ENCODE measurements at places on chromosomes 16 and 17. TPM values are rescaled to one million over a fixed set of nuclear protein-coding genes. Genes with fewer than 3 reads are reported as not detected.
A peak's percentile ranks its signal among the peaks of the same experiment; 100 is the strongest.

Gene JPH3
- total RNA-seq = 0.12 TPM

Gene EME1
- total RNA-seq = 1.8 TPM

Gene ADCY9
- total RNA-seq = 43.2 TPM

Gene ALOX15B
- total RNA-seq = 53.5 TPM

Gene FOXC2
- total RNA-seq = 1.6 TPM

Gene APPBP2
- 49.4 TPM for total RNA-seq

Gene STX8
- 57.8 TPM for total RNA-seq

Gene ASGR2
- total RNA-seq = 1.3 TPM

Gene BCAR1
- 65.1 TPM for total RNA-seq

Gene INO80E
- total RNA-seq = 58.4 TPM

Gene ELMO3
- 14.9 TPM for total RNA-seq

Gene GAST
- not detected for total RNA-seq

- no peak for DNase-seq
Measured at GRCh38 chr17:14044702-14045101, 24.6 kb upstream of the COX10 start.

- DNase-seq = peak; percentile 46
Measured at GRCh38 chr16:75252946-75253911, 1.8 kb upstream of the BCAR1 start.

GRCh38 chr16:24771779-24772157 lies 42.3 kb downstream of the TNRC6A start:
- DNase-seq = no peak

DNA sequence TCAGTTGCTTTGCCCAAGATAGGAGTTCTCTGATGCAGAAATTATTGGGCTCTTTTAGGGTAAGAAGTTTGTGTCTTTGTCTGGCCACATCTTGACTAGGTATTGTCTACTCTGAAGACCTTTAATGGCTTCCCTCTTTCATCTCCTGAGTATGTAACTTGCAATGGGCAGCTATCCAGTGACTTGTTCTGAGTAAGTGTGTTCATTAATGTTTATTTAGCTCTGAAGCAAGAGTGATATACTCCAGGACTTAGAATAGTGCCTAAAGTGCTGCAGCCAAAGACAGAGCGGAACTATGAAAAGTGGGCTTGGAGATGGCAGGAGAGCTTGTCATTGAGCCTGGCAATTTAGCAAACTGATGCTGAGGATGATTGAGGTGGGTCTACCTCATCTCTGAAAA lies 8.8 kb upstream of the TANGO6 start:
- no peak for DNase-seq

- no peak for DNase-seq
Measured at GRCh38 chr16:11080999-11081630, 136.8 kb downstream of the CLEC16A start.

DNA sequence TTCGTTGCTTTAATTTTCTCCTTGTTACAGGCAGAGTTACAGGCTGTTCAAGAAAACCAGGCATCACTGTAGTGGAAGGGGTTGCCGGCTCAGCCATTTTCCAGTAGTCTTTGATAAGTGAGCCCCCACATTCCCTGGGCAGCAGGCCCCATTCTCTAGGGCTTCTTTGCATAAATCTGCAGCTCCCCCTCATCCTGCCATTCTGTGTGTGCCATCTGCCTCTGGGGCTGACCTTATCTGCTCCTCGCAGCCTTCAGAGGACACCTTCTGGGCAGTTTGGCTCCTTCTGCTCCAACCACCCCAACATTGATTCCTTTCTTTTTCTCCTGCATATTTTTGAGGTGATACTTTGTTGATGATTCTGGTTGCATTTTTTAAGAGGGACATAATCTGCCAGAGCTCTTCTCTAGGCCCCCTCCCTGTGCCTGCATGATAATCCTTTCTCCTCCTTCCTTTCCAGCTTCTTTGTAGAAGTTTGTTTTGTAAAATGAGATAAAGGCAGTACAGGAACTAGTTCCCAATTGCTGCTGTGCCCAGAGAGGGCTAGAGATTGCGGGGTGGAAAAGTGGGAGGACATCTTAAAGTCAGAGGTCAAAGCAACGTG lies 17.1 kb downstream of the RND2 start:
- DNase-seq = no peak

GRCh38 chr17:74712301-74712700 lies 422 bp downstream of the CD300LF start:
- no peak for DNase-seq

DNA sequence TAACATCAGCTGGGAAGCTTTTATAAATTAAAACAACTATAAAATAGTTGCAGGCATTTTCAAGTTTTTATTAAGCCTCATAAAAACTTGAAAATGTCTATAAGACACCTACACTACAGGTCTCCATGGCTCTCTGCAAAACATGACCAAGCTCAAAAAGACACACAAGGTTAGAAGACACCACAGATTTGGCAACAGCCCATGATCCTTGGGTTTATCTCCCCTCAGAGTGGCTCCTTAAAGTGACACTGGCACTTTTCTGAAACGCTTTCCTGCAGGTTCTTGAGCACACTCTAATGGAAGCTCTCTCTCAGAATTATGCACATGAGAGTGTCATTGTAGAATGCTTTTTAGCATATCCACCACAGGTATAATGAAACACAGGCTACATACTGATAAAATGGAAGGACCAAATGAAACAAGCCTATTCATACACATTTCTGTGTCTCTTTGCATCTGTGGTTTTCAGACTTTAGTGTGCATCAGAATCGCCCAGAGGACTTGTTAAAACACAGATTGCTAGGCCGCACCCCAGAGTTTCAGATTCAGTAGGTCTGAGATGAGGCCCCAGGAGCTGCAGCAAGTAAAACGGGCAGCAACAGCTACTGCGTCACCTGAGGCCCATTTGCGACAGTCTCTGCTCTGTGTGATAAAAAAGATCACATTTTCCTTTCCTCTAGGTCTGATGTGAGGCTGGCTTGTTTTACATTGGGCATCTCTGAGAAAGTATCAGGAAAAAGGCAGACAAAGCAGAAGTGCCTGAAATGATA lies 75.0 kb upstream of the WSB1 start:
- no peak for DNase-seq

GRCh38 chr17:72514891-72515290 lies 394.1 kb downstream of the SOX9 start:
- DNase-seq = no peak

GRCh38 chr17:72687886-72688285 lies 404.6 kb downstream of the SLC39A11 start:
- no peak for DNase-seq

DNA sequence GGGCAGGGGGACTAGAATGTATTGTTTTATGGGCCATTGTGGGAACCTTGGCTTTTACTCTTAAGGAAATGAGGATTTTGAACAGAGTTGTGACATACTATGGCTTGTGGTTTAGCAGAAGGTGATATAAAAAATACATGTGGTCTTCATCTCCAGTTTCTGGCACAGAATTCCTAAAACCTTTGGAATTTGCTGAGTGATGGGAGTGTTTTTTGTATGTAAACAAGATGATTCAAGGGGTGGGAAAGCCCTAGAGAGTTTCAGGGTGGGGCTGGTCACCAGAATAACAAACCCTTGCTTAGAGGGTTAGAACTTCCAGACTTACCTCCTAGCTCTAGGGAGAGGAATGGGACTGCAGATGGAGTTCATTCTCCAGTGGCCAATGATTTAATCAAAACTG lies 316.1 kb downstream of the PHKB start:
- DNase-seq = no peak

DNA sequence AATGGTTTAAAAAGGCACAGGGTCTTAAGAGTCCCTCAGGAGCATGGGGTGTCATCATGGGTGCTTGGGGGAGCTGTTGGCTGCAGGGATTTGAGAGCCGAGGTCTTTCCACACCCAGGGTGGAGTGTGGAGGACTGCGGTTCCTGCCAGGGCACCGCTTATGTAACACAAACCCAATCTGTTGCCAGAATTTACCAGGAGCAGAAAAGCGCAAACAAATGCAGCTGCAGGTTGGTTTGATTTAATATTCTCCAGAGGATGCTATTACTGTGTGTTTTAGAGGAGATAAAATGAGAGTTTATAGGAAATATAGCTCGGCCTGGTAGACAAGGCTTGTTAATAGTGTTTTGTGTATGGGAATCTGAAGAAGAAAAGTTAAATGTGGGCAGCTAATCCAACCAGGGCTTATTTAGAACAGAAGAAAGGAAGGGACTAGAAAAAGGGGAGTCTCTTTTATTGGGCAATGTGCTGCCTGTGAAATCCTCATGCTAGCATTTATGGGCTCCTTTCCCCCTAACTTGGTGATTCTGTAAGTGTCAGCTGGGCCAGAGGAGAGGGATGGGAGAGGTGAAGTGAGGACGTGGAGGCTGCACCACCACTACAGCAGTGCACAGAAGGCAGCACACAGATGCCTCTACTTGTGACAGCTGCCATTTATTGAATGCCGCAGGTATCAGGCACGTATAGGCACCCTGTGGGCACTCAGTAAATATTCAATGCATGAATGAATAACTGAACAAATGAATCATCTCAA lies 174.7 kb downstream of the KATNIP start:
- DNase-seq = no peak

DNA sequence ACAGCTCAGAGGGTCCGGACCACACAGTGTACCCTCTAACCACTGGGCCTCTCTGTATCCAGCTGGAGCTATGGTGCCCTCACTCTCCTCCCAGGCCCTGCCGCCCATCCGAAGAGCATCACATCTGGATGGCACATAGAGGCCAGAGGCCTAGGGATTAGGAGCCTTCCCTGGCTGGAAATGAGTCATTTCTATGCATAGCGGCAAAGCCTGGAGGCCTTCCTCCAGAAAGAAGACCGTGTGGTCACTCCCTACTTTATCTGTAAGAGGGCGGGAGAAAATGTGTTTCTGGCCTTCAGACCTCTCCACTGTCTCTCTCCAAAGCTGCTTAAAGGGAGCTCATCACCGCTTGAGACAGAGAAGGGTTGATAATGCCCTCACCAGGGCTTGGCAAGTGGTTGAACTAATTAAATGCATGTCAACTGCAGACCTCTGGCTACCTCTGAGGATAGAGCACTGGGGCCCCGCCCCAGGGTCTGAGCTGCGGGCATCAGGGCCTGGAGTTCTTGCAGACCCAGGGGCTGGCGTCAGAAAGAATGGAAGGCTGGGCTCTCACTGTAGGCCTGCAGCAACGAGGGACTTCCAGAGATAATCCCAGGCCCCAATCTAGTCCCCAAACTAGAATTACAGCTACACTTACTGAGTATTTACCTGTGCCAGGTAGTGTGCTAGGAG lies 122.2 kb downstream of the IRX5 start:
- no peak for DNase-seq

DNA sequence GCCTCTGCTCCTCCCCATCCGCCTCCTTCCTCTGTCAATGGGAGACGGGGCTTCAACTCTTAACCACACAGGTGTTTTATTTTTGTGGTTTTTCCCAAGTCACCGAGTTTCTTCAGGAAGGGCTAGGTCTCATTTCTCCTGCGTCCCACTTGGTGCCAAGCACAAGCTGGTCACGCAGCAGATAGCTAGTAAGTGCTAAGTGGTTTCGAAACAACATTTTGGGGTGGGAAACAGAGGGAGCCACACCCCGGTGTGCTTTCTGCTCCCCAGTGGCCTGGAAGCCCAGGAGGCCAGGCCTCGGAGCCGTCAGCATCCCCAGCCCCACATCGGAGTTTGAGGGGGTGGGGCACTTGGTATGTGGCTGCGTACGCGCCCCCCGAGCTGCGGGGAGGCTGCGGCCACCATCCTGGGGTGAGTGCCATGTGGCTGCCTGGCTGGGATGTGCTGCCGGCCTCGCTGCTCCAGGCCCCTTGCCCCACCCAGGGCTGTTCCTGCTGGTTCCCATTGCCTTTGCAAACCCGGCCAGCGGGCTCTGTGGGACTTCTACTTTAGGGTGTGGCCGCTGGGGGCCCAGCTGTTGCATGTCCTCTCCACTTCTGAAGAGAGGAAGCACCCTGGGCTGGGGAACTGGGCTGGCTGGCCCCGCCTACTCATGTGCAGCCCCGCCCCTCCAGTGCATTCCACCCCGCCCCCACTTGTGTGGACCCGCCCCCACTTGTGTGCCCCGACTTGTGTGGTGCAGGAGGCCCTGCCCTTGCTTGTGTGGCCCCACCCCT lies 55.6 kb downstream of the BAIAP2 start:
- peak; percentile 92 for DNase-seq

DNA sequence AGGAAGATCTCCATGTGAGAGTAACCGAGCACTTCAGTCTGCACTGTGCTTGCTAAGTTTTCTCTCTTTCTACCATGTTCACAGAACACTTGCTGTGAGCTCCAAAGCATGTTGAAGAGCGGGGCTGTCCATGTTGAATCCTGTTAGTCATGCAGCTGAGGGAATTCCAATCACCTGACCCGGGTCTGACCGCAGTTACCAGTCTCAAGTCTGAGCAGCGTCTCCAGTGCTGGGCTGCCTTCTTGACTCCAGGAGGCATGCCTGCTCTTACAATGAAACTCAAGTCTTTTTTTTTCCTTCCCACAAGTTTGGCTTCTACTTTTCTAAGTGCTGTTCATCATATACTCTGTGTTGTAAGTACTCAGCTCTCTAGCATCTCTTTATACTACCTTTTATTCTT lies 44.3 kb downstream of the HOXB1 start:
- DNase-seq = no peak

- no peak for DNase-seq
Measured at GRCh38 chr17:58028578-58028977, 21.5 kb upstream of the SRSF1 start.
